ENCODE measurements at places on chromosomes 2 and 18. TPM values are rescaled to one million over a fixed set of nuclear protein-coding genes. Genes with fewer than 3 reads are reported as not detected.

DNA sequence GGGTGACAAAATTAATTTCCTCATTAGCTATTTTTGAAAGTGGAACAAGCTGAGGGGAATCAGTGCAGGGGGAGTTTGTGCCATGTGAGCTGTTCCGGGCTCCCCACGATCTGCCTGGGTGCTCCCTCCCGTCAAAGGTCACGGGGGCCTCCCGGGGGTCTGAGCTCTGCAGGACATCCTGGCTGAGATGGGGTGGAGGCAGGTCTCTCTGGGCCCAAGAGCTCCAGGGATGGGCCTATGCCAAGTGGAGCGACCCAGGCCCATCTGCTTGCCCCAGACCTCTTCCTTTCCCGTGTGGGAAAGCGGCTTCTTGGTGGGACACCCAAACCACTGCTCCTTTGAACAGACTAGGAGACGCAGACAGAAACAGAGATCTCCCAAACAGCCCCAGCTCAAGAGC is 143.3 kb upstream of the ID2 start:
- no peaks in the 10 kb centered on the region for H3K36me3 ChIP-seq
- H3K4me1 ChIP-seq, result peaks cover 92% of the 10 kb centered on the region
- H3K27ac ChIP-seq, result no peak overlapping the region
- no peak overlapping the region for H3K4me3 ChIP-seq
- no peak for DNase-seq
- H3K27me3 ChIP-seq, result peaks cover 15% of the 10 kb centered on the region

GRCh38 chr2:150126143-150126740 is 361.2 kb downstream of the RND3 start:
- no peaks in the 10 kb centered on the region for H3K27me3 ChIP-seq
- no peak overlapping the region for H3K4me3 ChIP-seq
- no peaks in the 10 kb centered on the region for H3K36me3 ChIP-seq
- no peaks in the 10 kb centered on the region for H3K4me1 ChIP-seq
- no peak overlapping the region for H3K27ac ChIP-seq
- no peak for DNase-seq

DNA sequence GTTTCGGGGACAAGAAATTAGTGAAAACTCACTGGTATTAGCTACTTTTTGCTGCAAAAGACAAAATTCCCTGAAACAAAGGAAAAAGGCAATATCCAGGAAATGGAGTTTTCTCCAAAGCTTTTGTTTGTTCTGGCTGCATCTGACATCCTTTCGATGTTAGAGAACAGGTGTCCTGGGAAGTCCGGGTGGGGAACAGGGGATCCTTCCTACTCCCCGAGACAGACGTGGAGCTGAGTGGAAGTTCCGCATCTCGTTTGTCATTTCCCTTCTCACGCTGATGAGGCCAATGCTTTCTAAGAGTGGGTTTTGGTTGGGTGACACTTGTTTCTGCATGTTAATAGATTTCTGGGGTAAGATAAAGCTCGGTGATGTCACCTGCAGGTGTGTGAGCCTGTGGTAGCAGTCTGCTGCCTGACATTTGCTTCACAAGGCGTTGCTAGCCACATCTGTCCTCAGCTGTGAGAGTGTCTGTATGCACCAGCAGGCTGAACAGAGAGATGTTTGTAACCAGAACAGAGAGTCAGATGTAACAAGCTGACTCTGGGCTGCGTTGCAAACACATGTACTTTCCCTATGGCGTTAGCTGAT is 125.9 kb downstream of the ACOXL start:
- H3K27me3 ChIP-seq, result no peaks in the 10 kb centered on the region
- H3K4me3 ChIP-seq, result peak overlapping the region; percentile 32
- no peaks in the 10 kb centered on the region for H3K36me3 ChIP-seq
- H3K4me1 ChIP-seq, result peaks cover 36% of the 10 kb centered on the region
- DNase-seq, result peak; percentile 93

GRCh38 chr2:38751596-38752410 is 642 bp upstream of the SRSF7 start:
- H3K4me3 ChIP-seq, result peak overlapping the region; percentile 98
- no peak for DNase-seq
- no peaks in the 10 kb centered on the region for H3K27me3 ChIP-seq
- peaks cover 33% of the 10 kb centered on the region for H3K4me1 ChIP-seq
- H3K27ac ChIP-seq, result peak overlapping the region; percentile 98

DNA sequence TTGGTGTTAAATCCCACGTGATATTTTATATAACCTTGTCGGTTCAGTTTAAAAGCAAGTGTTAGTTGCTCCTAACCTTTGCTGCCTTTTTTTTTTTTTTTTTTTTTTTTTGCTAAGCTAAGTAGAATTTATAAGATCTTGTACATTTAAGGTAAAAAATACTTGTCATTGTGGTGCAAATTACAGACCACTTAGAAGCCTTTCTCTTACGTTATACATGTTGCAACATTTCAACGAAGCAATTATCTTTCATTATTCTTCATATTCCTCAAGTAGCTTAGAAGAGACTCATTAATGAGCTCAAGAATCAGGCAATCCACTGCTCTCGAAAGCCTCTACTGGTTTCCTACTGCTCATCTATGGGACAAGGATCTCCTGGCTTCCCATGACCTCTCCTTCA is 14.9 kb upstream of the IL1RL2 start:
- no peaks in the 10 kb centered on the region for H3K27me3 ChIP-seq
- H3K4me3 ChIP-seq, result no peak overlapping the region
- no peaks in the 10 kb centered on the region for H3K4me1 ChIP-seq
- H3K36me3 ChIP-seq, result no peaks in the 10 kb centered on the region
- no peak overlapping the region for H3K27ac ChIP-seq

DNA sequence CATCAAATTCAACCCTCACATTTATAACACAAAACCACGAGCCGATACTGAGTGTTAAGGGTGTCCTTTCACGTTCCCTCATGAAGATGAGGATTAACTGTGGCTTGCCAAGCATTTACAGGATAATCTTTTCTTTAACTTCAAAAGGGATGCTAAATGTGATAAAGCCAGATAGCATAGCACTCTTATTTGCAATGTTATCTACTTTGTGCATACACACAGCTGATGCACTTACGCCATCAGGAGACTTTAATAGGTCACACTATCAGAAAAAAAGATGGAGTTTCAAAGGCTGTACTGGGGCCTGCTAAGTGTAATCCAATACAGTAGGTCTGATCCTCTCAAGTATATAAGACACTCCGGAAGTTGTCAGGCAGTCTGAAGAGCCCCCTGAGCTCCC is 572.7 kb downstream of the PIK3C3 start:
- no peaks in the 10 kb centered on the region for H3K36me3 ChIP-seq
- H3K4me1 ChIP-seq, result no peaks in the 10 kb centered on the region
- no peak overlapping the region for H3K27ac ChIP-seq
- H3K27me3 ChIP-seq, result no peaks in the 10 kb centered on the region

GRCh38 chr2:241359481-241360045 is 3.5 kb downstream of the FARP2 start:
- H3K36me3 ChIP-seq, result peaks cover 9% of the 10 kb centered on the region
- no peak overlapping the region for H3K27ac ChIP-seq
- H3K4me3 ChIP-seq, result no peak overlapping the region
- no peak for DNase-seq

DNA sequence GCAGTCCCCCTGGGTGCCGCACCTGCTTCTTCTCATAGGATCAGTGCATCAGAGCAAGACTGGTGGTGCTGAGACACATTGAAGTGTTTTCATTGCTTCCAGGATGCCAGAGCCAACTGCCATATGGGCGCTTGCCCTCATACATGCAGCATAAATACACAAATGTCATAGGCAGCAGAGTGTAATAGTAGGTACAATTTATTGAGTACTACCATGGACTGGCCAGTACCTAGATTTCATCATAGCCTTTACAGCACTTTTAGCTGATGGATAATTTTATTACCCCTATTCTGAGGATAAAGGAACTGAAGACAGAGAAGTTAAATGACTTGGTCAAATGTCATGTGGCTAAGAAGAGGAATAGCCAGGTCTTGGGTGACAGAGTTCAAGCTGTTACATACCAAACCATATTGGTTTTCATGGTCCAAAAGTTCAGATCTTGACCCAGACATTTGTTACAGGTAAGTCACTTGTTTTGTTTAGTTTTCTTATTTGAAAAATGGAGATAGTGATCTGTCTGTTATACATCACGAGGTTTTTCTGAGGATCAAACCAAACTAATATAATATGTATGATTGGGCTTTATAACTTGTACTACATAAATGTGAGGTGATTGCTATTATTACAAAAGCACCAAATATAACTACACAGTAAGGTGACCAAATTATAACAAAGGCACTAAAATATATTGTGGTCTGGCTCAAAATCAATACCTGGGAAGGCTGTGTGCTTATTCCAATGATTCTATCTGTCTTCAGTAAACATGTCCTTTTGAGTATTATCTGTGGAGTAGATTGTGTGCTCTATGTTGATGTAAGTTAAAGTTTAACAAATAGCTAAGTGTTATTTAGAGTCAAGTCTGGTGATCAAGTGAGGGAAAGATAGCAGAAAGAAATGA is 151.9 kb upstream of the CYRIA start:
- H3K27ac ChIP-seq, result no peak overlapping the region
- no peak for DNase-seq
- H3K4me1 ChIP-seq, result no peaks in the 10 kb centered on the region
- H3K27me3 ChIP-seq, result no peaks in the 10 kb centered on the region
- no peak overlapping the region for H3K4me3 ChIP-seq

DNA sequence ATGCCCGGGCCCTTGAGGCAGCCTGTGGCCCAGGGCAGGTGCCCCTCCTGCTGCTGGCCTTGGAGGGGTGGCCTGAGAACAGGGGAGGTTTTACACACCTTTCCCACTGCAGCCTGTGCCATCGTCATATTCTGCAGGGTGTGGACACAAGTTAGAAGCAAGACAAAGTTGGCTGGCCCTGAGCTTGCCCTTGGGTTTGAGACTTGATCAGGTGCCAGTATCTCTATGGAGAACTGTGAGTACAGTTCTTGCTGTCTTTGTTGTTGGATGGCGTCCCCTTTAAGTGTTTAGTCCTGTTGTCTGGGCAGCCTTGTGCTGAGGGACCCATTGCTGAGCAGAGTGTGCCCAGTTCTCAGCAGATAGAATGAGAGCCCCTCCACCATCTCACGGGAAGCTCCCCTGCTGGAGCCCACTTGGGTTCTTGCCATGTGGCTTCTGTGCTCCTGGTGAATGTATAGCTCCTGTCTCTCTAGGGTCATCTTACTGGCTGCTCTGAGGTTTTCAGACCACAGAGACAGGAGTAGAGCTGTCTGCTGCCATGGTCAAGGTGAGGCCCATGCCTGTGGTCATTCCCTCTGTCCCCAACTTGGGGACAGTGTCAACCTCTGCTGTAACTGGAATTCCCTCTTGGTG is 115.9 kb downstream of the SH3RF3 start:
- peaks cover 11% of the 10 kb centered on the region for H3K4me1 ChIP-seq
- H3K27ac ChIP-seq, result no peak overlapping the region
- no peaks in the 10 kb centered on the region for H3K36me3 ChIP-seq
- H3K4me3 ChIP-seq, result no peak overlapping the region

- H3K4me3 ChIP-seq, result no peak overlapping the region
- DNase-seq, result no peak
- no peaks in the 10 kb centered on the region for H3K27me3 ChIP-seq
- H3K27ac ChIP-seq, result no peak overlapping the region
- no peaks in the 10 kb centered on the region for H3K4me1 ChIP-seq
These were observed 69.0 kb upstream of the ZCCHC2 start for GRCh38 chr18:62453864-62454263.

DNA sequence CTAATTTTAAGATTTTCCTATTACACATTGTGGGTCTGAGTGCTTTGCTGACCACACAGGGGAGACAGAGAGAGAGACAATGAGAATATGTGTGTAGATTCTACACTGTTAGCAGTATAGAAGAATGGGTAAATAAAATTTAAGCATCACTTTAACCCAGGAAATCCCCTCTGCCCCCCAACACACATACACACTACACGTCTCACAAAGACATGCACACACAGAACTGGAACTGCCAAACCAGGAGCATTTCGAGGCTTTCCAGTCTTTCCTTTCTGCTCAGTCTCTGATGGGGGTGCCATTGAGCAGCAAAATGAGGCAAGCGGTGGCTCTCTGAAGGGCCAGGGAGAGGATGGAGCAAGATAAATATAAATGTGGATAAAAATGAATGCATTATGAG is 2.5 kb downstream of the MERTK start:
- no peak for DNase-seq
- no peak overlapping the region for H3K27ac ChIP-seq
- peaks cover 43% of the 10 kb centered on the region for H3K27me3 ChIP-seq
- peaks cover 6% of the 10 kb centered on the region for H3K4me1 ChIP-seq
- H3K4me3 ChIP-seq, result no peak overlapping the region
- H3K36me3 ChIP-seq, result no peaks in the 10 kb centered on the region

DNA sequence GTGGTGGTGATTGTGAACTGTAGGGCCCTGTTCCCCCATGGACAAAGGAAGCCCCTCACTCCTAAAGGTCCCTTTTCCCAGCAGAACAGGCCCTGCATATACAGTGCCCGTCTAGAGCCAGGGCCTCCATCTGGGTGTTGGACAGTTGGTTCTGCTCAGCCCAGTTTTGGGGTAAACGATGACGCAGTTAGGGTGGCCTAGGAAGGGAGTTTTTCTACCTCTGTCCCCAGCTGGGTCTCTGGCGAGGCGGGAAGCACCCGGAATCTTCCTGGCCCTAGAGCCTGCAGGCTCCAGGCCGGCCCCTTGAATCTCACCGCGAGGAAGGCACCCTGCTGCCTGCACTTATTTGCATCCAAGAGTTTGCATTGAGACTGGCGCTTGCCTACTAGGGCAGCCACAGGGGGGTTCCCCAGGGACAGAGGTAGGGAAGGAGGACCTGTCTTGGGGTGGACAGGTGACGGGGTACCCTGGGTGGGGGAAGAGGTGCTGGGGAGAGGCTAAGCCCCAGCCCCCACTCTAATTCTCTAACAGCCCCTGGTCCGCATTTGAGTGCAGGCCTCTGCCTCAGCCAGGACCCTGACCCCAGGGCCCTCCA is 529 bp upstream of the MTA3 start:
- H3K4me3 ChIP-seq, result peak overlapping the region; percentile 54
- H3K27me3 ChIP-seq, result no peaks in the 10 kb centered on the region
- H3K36me3 ChIP-seq, result peaks cover 3% of the 10 kb centered on the region
- DNase-seq, result no peak

DNA sequence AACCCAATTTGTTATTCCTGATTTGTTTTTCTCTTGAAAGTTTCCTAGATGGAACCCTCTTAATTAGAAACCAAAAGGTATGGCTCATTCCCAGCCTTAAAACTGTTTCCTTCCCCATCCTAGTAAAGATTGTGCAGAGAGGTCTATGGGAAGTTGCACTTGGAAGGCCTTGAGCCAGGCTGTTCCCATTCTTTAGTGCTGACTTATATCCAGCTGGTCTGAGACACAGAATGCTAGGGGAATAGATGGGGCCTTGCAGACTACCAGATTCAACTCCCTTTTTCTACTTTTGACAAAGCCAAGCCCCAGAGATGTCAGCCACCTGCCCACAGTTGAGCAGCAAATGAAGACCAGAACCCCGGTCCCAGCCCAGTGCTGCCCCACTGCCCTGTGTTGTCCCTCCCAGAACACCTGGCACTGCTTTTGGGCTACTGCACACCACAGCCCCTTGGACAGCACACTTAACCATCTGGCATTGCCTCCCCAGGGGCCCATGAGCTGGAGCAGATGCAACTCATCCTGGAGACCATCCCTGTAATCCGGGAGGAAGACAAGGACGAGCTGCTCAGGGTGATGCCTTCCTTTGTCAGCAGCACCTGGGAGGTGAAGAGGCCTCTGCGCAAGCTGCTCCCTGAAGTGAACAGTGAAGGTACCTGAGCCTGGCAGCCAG is 98.2 kb downstream of the MRO start:
- H3K4me3 ChIP-seq, result no peak overlapping the region
- no peaks in the 10 kb centered on the region for H3K4me1 ChIP-seq
- no peaks in the 10 kb centered on the region for H3K36me3 ChIP-seq
- no peaks in the 10 kb centered on the region for H3K27me3 ChIP-seq
- no peak for DNase-seq

FAM168B gene
- 31.4 TPM for total RNA-seq

ATIC gene
- total RNA-seq, result 40.7 TPM

SERPINB10 gene
- 1.7 TPM for total RNA-seq

SKOR2 gene
- total RNA-seq, result not detected

TEKT4 gene
- total RNA-seq, result 0.05 TPM

ATG9A gene
- 10.0 TPM for total RNA-seq
